CD4-positive, CD25-positive, alpha-beta regulatory T cell (primary cell): ENCODE measurements at places on chromosomes 5 and 9. TPM values are rescaled to one million over a fixed set of nuclear protein-coding genes. Genes with fewer than 3 reads are reported as not detected.
A peak's percentile ranks its signal among the peaks of the same experiment; 100 is the strongest.

The PCDHGA8 gene
- not detected for total RNA-seq

The FOXD4L3 gene
- total RNA-seq: not detected

The CDH12 gene
- total RNA-seq: not detected

The SLC24A2 gene
- 0.30 TPM for total RNA-seq

DNA sequence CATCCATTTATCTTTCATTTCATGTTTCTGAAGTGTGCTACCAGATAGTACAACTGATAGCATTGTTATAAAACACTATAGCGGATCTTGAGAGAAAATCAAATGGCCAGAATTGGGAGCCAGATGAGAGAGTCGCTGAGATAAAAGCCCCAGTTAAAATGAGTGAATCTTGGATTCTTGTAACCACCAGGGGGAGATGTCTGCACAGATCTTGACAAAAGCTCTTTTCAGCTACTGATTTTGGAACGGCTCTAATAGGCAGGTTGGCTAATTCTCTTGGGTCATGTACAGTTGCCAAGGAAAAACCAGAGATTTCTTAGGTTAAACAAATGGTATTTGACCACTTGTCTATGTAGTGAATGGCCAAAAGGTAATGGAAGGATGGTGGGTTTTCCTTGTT lies 21.7 kb downstream of the F2RL2 start:
- no peaks in the 10 kb centered on the region for H3K27me3 ChIP-seq
- no peak overlapping the region for H3K4me3 ChIP-seq
- peaks cover 88% of the 10 kb centered on the region for H3K36me3 ChIP-seq
- peak; percentile 41 for DNase-seq
- no peak overlapping the region for H3K27ac ChIP-seq

GRCh38 chr5:159304961-159305595 lies 25.2 kb downstream of the IL12B start:
- DNase-seq: no peak
- H3K27ac ChIP-seq: no peak overlapping the region
- no peaks in the 10 kb centered on the region for H3K36me3 ChIP-seq
- H3K4me1 ChIP-seq: no peaks in the 10 kb centered on the region
- H3K27me3 ChIP-seq: peaks cover 24% of the 10 kb centered on the region

DNA sequence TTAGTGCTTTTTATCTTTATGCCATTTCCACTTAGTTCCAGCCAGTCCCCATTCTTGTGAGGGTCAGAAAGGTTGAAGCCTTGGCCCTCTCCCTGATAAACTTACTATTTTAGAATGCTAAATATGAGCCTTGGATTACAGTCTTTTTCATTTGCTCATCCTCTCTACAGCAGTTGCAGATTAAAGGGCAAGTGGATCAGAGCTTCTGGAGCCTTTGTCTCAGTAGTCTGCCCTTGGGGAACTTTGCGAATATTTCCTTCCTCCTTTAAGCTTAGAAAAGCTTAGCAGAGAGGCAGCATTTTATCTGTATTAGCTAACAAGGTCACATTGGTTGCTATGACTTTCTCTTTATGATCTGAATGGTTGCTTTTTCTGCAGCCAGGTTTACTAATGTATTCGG lies 11.5 kb downstream of the FSD1L start:
- H3K4me1 ChIP-seq: no peaks in the 10 kb centered on the region
- no peaks in the 10 kb centered on the region for H3K27me3 ChIP-seq
- no peak overlapping the region for H3K27ac ChIP-seq
- DNase-seq: no peak
- H3K36me3 ChIP-seq: no peaks in the 10 kb centered on the region
- no peak overlapping the region for H3K4me3 ChIP-seq

GRCh38 chr5:112594095-112594850 lies 143.4 kb upstream of the APC start:
- no peak overlapping the region for H3K27ac ChIP-seq
- DNase-seq: no peak
- no peaks in the 10 kb centered on the region for H3K36me3 ChIP-seq
- no peak overlapping the region for H3K4me3 ChIP-seq
- H3K4me1 ChIP-seq: no peaks in the 10 kb centered on the region

- no peak overlapping the region for H3K27ac ChIP-seq
- no peaks in the 10 kb centered on the region for H3K4me1 ChIP-seq
- H3K4me3 ChIP-seq: no peak overlapping the region
Observed at GRCh38 chr9:87640385-87640795, 85.5 kb upstream of the CTSL start.

GRCh38 chr9:129587487-129588262 lies 33.2 kb downstream of the C9orf50 start:
- H3K27me3 ChIP-seq: no peaks in the 10 kb centered on the region
- H3K27ac ChIP-seq: no peak overlapping the region
- H3K36me3 ChIP-seq: no peaks in the 10 kb centered on the region
- DNase-seq: no peak
- H3K4me3 ChIP-seq: no peak overlapping the region

GRCh38 chr9:95103281-95103771 lies 214.2 kb downstream of the FANCC start:
- H3K27ac ChIP-seq: no peak overlapping the region
- H3K36me3 ChIP-seq: no peaks in the 10 kb centered on the region
- H3K27me3 ChIP-seq: no peaks in the 10 kb centered on the region
- no peak for DNase-seq
- no peak overlapping the region for H3K4me3 ChIP-seq
- no peaks in the 10 kb centered on the region for H3K4me1 ChIP-seq

DNA sequence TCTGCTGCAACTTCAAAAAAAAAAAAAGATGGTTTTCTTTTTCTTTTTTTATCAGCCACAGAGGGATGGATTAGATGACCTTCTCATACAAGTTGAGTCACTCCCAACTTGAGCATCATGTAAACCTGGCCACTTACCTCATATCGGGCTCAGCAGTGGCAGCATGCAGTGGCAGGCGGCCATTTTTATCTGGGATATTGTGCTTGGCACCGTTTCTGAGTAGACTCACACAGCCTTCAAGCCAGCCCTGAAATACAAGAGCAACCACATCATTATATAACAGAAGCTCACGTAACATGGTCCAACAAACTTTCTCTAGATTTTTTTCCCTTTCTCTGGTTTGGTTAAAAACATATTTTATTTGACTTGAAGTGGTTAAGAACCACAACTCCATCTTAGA lies 62.6 kb downstream of the ANKRD55 start:
- DNase-seq: no peak
- H3K27me3 ChIP-seq: peaks cover 4% of the 10 kb centered on the region
- no peaks in the 10 kb centered on the region for H3K4me1 ChIP-seq
- no peaks in the 10 kb centered on the region for H3K36me3 ChIP-seq

- peaks cover 2% of the 10 kb centered on the region for H3K27me3 ChIP-seq
- no peaks in the 10 kb centered on the region for H3K36me3 ChIP-seq
- no peak for DNase-seq
- H3K4me1 ChIP-seq: no peaks in the 10 kb centered on the region
- H3K4me3 ChIP-seq: no peak overlapping the region
- no peak overlapping the region for H3K27ac ChIP-seq
Observed at GRCh38 chr9:7770111-7770510, 29.5 kb downstream of the DMAC1 start.

DNA sequence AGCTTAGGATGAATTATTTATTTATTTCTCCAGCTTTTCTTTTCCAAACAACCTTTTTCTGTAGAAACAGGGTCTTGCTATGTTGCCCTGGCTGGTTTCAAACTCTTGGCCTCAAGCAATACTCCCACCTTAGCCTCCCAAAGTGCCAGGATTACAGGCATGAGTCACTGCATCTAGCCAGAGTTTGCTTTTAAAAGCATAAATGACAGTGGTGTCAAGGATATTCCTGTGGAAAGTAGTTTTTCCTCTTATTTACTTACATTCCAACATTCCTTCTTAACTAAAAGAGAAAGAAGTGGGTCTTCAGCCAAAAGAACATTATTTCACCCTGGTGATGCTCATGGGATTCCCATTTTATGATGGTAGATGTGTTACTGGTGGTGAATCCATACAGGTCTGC lies 62.4 kb downstream of the GRIA1 start:
- H3K4me1 ChIP-seq: no peaks in the 10 kb centered on the region
- no peak overlapping the region for H3K4me3 ChIP-seq
- no peaks in the 10 kb centered on the region for H3K27me3 ChIP-seq
- no peak overlapping the region for H3K27ac ChIP-seq
- DNase-seq: no peak
- no peaks in the 10 kb centered on the region for H3K36me3 ChIP-seq

DNA sequence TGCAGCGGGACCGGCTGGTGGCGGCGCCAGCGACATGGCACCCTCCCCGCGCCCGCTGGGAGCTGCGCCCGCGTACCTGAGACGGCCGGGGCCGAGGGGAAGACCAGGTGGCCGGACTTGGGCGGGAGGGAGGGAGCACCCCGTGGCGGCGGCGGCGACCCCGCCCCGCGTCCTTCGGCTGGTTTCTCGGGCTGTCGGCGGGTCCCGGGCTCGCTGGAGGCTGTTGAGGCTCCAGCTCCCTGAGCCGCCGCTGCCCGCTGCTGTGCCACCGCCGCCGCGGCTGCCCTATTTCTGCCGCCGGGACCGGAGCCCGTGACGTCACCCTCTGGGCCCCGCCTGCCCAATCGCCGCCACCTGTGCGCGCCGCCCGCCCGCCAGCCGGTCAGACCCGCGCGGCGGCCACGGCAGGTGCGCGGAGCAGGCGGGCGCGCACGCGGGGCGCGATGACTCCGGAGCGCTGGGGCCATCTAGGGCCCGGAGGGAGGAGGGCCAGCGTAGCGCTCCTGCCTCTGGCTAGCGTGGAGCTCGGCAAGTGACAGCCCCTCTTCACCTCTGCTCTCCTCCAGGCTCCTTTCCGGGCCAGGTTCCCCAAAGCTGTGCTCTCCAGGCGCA lies at the start of gene FSTL4:
Gene FSTL4 (minus strand): TSS at position 293 of the 612 bp plus-strand sequence.
- H3K4me3 ChIP-seq: no peak within 1 kb of the TSS
- no peak within 1 kb of the TSS for H3K27ac ChIP-seq
- no peaks in the 10 kb centered on the region for H3K36me3 ChIP-seq

DNA sequence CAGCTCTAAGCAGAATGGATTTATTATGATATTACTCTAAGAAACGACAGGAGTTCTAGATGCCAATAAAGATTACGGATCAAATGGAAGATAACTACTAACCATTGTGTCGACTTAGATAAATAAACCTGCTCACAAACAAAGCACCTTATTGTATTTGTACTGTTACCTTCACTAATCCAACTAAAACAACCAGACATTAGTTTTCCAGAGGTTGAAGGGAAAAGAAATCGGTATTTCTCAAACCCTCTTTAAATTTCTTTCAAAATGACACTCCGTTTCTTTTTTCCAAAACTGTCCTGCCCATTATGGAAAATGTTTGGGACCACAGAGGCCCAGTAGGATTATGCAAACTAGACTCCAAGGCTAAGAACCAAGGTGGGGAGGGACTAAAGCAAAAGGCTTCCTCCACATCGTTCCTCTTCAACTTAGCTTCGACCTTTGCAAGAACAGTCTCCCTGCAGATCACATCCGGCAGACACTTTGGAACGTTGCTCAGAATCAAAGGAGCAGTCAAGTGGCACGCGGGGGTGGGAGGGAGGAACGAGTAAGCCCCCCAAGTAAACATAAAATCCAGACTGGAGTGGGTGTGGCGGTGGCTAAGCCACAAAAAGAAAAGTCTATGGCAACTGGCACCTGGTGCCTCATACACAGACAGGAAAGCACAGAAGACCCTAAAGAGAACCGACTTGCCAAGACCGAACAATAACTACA lies 2.7 kb downstream of the MLLT3 start:
- no peaks in the 10 kb centered on the region for H3K27me3 ChIP-seq
- H3K36me3 ChIP-seq: no peaks in the 10 kb centered on the region
- H3K4me3 ChIP-seq: peak overlapping the region; percentile 83
- DNase-seq: no peak
- H3K4me1 ChIP-seq: peaks cover 46% of the 10 kb centered on the region

DNA sequence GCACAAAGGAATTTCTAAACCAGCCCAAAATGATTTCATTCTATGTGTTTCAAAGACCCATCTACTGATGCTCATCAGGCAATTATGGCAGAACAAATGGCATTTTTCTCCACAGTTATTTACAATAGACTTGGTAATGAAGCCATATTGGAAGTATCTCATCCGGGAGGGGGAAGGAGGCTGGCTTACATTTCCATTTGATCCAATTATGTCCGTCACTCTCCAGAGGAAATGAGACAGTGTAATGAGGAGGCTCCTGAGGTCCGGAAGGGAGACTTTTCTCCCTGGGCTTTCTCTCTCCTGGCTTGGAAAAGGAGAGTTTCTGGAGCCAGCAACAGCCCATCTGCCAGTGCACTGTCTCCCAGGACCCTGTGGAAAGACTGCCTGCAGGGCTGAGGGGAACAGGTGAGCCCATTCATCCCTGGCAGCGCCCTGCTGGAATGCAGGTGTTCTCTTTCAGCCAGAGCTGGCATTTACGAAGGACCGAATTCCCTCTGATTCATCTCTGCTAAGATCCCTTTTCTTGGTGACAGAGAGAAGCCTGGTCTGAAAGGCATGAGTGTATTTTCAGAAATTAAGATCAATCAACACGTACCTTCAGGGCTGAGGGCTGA lies 54.9 kb upstream of the SAP30L start:
- H3K36me3 ChIP-seq: peaks cover 35% of the 10 kb centered on the region
- H3K27ac ChIP-seq: no peak overlapping the region
- no peaks in the 10 kb centered on the region for H3K27me3 ChIP-seq
- H3K4me1 ChIP-seq: no peaks in the 10 kb centered on the region
- no peak for DNase-seq

- no peaks in the 10 kb centered on the region for H3K36me3 ChIP-seq
- no peaks in the 10 kb centered on the region for H3K27me3 ChIP-seq
- no peak overlapping the region for H3K27ac ChIP-seq
- DNase-seq: no peak
- H3K4me1 ChIP-seq: no peaks in the 10 kb centered on the region
Observed at GRCh38 chr9:27196383-27196782, 87.4 kb downstream of the TEK start.

GRCh38 chr5:168317521-168318147 lies 26.2 kb downstream of the WWC1 start:
- H3K36me3 ChIP-seq: no peaks in the 10 kb centered on the region
- H3K4me3 ChIP-seq: no peak overlapping the region
- H3K27ac ChIP-seq: no peak overlapping the region
- no peak for DNase-seq

- H3K27ac ChIP-seq: no peak overlapping the region
- peak overlapping the region; percentile 37 for H3K4me3 ChIP-seq
- H3K36me3 ChIP-seq: peaks cover 10% of the 10 kb centered on the region
- H3K4me1 ChIP-seq: peaks cover 28% of the 10 kb centered on the region
Observed at GRCh38 chr5:80216096-80216495, 39.8 kb downstream of the SERINC5 start.

DNA sequence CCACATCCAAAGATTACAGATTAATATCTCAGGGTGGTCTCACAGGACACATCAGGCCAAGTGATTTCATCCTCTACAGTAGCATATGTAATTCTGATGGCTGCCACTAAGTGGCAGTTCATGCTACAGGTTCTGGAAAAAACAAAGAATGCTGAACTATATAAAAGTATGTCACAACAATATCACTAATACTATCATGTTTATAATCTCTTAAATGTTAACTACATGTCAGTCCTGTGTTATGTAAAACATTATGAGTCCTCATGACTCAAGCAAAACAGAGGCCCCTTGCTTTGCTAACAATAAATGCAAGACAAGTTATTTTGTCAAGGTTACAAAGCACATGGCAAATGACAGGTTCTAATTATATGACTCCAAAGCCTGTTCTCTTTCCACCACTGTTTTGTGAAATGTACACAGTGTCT lies 233.2 kb downstream of the FBXL17 start:
- no peak for DNase-seq
- H3K4me3 ChIP-seq: no peak overlapping the region
- no peak overlapping the region for H3K27ac ChIP-seq
- no peaks in the 10 kb centered on the region for H3K36me3 ChIP-seq

- H3K36me3 ChIP-seq: peaks cover 12% of the 10 kb centered on the region
- no peaks in the 10 kb centered on the region for H3K27me3 ChIP-seq
- no peaks in the 10 kb centered on the region for H3K4me1 ChIP-seq
Observed at GRCh38 chr5:1826235-1826980, 25.2 kb downstream of the NDUFS6 start.
